ENCODE measurements at places on chromosomes 5 and 9. TPM values are rescaled to one million over a fixed set of nuclear protein-coding genes. Genes with fewer than 3 reads are reported as not detected.

- no peak overlapping the region for H3K4me3 ChIP-seq
- no peaks in the 10 kb centered on the region for H3K27me3 ChIP-seq
- H3K4me1 ChIP-seq: no peaks in the 10 kb centered on the region
- H3K36me3 ChIP-seq: no peaks in the 10 kb centered on the region
These were observed 25.9 kb upstream of the ASPN start for GRCh38 chr9:92508018-92508820.

GRCh38 chr5:127290019-127290945, at the start of gene MEGF10:
Gene MEGF10, plus strand, starts transcription at chr5:127290796. Its CDS starts 40,513 bp downstream, at chr5:127331309.
- peak; percentile 50 for DNase-seq
- H3K36me3 ChIP-seq: no peaks in the 10 kb centered on the region
- peaks cover 16% of the 10 kb centered on the region for H3K27me3 ChIP-seq
- peak within 1 kb of the TSS; percentile 15 for H3K4me3 ChIP-seq

- H3K4me3 ChIP-seq: no peak overlapping the region
- no peaks in the 10 kb centered on the region for H3K4me1 ChIP-seq
- no peaks in the 10 kb centered on the region for H3K36me3 ChIP-seq
- no peak for DNase-seq
These were observed 508.2 kb upstream of the WWC1 start for GRCh38 chr5:167783145-167783817.

DNA sequence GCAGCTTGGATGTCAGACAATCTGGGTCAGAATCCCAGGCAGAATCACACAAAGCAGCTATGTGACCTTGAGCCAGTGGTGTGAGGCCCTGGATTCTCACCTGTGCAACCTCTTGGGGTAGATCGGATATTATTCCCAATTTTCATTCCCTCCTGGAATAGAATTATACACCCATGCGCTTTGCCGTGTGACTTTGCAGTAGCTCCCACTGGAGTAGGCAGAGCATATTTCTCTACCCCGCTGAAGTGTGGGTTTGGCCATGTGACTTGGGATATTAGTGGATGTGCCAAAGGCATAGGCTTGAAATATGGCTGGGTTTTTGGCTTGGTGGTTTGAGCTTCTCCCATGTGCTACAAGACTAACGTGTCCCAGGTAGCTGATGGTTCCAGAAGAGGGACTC, 35.5 kb upstream of the IER5L start:
- H3K27me3 ChIP-seq: no peaks in the 10 kb centered on the region
- no peaks in the 10 kb centered on the region for H3K4me1 ChIP-seq
- no peaks in the 10 kb centered on the region for H3K36me3 ChIP-seq
- no peak overlapping the region for H3K27ac ChIP-seq
- no peak for DNase-seq

GRCh38 chr9:36625006-36625615, 52.4 kb downstream of the MELK start:
- no peak overlapping the region for H3K4me3 ChIP-seq
- no peaks in the 10 kb centered on the region for H3K4me1 ChIP-seq
- H3K36me3 ChIP-seq: no peaks in the 10 kb centered on the region

DNA sequence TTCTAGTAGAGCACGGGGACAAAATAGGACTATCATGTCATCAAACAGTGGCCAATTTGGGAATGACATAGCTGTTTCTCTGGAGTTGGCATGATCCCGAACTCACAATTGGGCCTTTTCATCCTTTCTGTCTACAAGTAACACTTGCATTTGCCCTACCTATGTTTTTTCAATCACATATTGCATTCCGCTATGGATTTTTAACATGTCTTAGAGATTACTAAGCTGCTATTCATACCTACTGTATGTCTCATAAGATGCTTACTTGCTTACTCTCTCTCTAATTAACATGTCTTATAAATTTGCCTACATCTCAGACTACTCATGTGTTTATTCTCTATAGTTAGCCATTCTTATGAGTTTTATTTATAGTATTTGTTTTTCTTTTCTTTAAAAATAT, 341.2 kb upstream of the CTNND2 start:
- H3K36me3 ChIP-seq: no peaks in the 10 kb centered on the region
- H3K27me3 ChIP-seq: no peaks in the 10 kb centered on the region

Gene CYFIP2
- 34.1 TPM for total RNA-seq
